IPS DF 19.7 (cell line): ENCODE measurements at places on chromosomes 6 and 20.
A peak's percentile ranks its signal among the peaks of the same experiment; 100 is the strongest.

DNA sequence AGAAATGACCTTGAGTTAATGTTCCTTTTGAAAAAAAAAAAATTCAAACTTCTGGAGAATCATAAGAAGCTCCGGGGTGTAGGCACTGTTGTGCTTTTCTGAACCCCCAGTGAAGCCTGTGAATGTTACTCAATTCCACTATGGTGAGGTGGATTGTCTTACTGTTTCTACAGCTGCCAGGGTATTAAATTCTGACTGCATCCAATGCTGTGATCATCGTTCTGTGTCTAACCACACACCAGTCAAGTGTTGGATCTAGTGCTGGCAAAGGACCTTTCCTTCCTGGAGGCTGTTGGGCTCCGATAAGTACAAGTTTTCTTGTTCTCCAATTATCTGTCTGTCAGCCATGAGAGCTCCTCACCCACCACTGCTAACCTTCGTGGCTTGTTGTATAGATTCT, 162.0 kb upstream of the EPHA7 start:
- no peak for DNase-seq

GRCh38 chr6:34161857-34162515, 16.1 kb upstream of the GRM4 start:
- no peak for DNase-seq

DNA sequence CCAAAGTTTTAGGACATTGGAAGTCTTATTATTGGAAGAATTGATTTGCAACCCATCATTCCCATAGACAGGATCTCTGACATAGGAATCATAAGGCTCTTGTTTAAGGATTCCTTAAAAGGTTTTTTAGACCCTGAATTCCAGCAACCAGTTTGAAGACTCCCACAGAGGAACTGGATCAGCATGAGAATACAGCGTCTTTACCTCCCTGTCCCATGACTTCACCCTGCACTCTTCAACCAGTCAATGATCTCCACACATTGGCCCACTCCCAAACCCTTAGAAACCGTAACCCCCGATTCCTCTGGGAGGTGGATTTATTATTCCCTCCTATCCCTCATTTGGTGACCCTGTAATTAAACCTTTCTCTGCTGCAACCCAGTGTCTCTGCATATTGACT, 150.7 kb upstream of the PLCB4 start:
- DNase-seq: peak; percentile 54

DNA sequence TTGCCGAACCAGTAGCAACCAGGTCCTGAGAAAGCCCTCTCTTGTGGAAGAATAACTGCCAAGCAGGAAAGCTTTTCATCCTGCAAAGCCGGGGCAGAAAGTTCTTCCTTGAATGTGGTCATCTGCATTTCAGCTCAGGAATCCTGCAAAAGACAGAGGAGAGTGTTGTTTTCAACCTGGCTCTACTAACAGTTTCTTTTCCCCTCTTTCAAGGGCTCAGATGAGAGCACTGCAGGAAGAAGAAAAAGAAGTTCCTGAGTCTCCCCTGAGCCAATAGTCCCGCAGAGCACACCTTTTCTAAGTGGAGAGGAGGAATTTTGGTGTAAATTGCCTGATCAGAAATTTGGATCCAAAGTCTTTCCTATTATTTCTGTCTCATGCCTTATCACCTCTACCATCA, 10.7 kb downstream of the HLA-DRB1 start:
- peak; percentile 9 for DNase-seq

- no peak for DNase-seq
Observed at GRCh38 chr6:106508834-106509233, 120.5 kb downstream of the RTN4IP1 start.

- no peak for DNase-seq
Observed at GRCh38 chr6:112352607-112353006, 5.5 kb downstream of the RFPL4B start.
